ENCODE measurements at places on chromosomes 6 and 20.

DNA sequence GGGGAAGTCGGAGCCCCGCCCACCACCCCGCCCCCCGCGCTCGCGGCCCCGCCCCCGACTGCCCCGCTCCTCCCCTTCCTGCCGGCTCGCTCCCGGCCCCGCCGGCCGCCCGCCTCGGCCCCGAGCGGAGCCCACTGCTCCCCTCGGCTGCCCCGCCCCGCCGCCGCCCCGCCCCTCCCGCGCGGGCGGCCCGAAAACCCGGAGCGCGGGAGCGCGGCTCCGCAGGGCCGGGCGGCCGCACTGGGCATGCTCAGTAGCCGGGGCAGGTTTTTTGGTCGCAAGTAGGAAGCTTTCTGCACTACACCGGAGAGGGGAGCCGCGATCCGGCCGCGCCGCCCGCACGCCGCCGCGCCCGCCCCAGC, at the start of gene CDYL:
TSS of gene CDYL (plus strand) at position 274 of the 362 bp plus-strand sequence. CDS start 380 bp downstream, outside the sequence.
- peak; percentile 91 for DNase-seq

GRCh38 chr6:76495909-76496308, 423.4 kb upstream of the IMPG1 start:
- no peak for DNase-seq

DNA sequence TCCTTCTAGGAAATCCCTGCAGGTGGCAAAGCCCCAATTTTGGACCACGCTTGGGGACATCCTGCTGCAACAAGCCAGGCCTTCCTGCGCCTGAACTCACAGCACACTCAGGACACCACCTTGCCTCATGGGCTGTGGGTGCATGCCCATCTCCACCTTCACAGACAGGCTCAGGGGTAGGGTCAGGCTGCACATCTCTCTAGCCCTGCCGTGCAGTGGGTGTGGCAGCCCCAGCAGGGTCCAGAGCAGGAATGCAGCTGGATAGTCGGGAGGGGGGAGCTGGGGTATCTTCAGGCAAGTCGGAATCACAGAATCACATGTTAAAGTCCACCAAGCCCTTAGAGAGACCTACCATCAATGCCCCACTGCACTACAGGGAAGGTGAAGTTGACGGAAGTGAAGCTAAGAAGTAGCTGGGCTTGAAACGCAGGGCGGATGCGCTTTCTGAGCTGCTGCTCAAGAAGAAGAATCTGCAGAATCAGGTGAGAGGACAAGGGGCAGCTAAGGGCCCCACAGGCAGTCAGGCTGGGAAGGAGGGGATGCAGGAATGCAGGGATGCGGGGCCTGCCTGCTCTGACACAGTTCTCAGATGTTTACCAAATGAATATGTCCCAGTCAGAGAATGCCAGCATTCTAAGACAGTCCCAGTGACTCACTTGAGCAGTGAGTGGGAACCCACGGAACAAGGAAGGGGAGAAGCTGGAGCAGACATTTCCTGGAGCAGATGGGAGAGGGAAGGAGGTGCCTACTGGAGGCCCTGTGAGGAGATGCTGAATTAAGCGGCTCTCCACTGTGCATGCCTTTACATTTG, 11.3 kb downstream of the SERPINB6 start:
- no peak for DNase-seq

GRCh38 chr6:122322824-122323223, 76.6 kb upstream of the HSF2 start:
- no peak for DNase-seq

DNA sequence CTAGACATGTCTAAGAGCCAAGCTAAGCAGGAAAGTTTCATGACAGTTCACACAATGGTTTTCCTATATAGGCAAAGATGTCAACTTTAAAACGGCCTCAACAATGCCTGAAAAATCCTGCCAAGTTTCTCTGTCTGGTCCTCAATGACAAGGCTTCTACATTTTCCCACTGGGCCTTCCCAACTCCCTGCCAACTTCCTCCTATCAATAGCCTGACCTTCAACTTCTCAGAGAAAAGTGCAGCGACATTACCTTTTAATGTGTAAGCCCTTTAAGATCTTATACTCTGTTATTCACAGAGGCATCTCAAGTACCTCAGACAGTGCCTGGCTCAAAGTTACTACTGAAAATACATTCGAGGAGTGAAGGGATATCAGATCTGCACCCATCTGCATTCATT, 56.2 kb upstream of the BTBD3 start:
- no peak for DNase-seq

Data from activated T-cell treated with anti-CD3 and anti-CD28 coated beads, Interleukin-2, amount 50 U/mL, for 1 hour (primary cell).